Stimulated activated CD4-positive, alpha-beta T cell treated with anti-CD3 and anti-CD28 coated beads, Interleukin-2, amount 100 ng/mL, for 24 hours (primary cell): ENCODE measurements at places on chromosomes 4 and X.

GRCh38 chr4:58590722-58591121 lies 1480.5 kb upstream of the IGFBP7 start:
- no peak for DNase-seq

GRCh38 chr4:153440475-153440874 lies 25.7 kb upstream of the TMEM131L start:
- no peak for DNase-seq

DNA sequence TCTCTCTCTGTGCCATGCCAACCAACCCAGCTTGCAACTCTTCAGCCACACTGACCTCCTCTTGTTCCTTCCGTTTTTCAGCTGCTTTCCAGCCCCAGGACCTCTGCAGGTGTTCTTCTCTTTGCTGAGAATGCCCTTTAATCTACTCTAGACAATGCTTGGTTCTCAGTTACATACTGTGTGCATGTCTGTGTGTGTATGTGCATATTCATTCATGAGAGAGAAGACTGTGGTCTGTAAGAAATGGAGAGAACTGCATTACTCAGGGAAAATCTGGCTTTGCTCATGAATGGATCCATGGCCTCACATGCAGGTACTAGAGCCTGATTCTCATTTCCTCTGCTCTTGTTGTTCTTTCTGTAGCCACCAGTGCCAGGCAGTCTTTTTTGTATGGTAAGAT lies 636.9 kb upstream of the TENM3 start:
- DNase-seq = no peak

DNA sequence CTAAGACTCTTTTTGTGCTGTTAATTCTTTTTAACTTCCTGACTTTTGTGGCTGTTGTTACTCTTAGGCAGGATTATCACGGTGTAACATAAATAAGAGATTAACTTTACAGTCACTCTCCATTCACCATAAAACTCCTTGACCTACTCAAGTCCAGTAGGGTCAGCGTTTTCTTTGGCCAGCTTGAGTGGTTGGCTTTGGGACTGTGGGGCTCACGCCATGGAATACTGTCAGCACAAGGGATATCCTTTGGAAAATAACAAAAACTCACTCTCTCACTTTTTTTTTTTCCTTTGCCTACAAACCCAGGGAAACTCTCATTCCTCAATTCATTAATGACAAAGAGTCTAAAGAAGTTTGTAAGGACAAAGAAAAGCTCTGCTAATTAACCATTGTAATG lies 89.4 kb upstream of the TLL1 start:
- DNase-seq = no peak

- no peak for DNase-seq
Observed at GRCh38 chr4:137376312-137376711, 156.0 kb downstream of the PCDH18 start.

GRCh38 chr4:97910005-97910404 lies 233.3 kb downstream of the STPG2 start:
- DNase-seq = no peak

DNA sequence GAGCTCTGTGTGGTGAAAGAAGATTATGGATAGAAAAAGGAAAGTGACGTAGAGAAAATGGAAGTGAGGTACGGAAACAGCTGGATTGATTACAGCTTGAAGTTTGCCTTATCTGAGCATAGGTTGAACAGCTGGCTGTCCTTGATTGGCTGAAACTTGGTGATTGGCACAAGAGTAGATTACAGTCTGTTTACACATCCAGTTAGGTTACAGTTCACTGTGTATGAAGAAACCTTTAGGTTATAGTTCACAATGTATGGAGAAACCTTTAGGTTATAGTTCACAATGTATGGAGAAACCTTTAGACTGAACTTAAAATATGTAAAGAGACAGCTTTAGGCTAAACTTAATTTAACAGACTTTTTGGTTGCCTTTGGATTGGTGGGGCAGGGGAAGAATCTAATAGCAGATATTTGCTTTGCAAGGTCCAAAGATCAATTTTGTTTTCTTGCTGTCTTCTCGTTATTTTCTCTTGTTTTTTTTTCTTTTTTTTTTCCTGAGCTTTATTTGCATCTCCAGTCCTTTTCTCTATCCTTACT lies 15.6 kb upstream of the ART3 start:
- no peak for DNase-seq

DNA sequence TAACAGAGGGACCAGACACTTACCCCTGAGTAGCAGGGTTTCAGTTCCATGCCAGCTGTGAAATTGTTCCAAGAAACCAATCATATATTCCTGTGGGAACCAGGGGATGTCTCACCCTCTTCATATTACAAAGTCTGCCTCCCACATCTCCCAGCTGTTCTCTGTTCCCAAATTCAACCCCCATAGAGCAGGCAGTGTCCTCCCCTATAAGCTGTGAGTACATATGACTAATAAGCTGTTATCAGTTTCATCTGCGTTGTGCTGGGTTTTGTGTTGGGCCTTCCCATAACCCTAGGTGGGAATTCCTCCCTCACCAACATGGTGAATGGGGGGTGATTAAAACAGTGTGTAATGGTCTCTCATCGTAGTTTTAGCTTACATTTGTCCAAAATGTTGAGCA lies 41.0 kb downstream of the CEP44 start:
- no peak for DNase-seq

DNA sequence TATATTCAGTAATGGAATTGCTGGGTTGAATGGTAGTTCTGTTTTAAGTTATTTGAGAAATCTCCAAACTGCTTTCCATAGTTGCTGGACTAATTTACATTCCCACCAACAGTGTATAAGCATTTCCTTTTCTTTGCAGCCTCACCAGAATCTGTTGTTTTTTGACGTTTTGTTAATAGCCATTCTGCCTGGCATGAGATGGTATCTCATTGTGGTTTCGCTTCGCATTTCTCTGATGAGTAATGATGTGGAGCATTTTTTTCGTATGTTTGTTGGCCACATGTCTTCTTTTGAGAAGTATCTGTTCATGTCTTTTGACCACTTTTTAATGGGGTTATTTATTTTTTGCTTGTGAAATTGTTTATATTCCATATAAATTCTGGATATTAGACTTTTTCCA lies 13.6 kb upstream of the MAGED4B start:
- no peak for DNase-seq

- no peak for DNase-seq
Observed at GRCh38 chrX:109312757-109313156, 169.1 kb downstream of the GUCY2F start.

DNA sequence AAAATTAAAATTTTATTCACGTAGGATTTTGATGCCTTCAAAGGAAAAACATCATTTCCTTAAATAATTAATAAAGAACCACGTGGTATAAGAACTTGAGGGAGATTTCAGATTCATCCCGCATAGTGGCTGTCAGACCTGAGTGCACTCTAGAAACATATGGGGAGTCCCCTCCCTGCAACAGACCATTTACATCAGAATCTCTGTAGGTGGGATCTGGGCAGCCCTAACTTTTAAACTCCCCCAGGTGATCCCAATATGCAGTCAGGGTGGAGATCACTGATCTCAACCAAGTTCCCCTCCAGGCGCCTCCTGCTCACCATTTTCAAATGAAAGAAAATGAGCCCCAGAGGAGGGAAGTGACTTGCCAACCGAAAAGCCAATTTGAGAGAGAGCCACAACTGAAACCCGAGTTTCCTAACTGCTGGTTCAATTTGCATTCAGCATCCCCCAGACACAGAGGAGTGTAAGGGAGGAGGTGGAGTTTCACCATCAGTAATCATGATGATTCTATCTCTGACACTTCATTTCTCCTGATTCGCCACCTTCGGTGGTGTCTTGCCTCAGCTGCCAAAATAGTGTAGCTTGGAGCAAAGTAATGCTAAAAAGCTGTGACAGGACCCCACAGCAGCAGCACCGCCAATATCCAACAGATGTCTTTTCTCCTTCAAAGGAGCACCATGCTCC lies 11.4 kb downstream of the RNF150 start:
- no peak for DNase-seq

DNA sequence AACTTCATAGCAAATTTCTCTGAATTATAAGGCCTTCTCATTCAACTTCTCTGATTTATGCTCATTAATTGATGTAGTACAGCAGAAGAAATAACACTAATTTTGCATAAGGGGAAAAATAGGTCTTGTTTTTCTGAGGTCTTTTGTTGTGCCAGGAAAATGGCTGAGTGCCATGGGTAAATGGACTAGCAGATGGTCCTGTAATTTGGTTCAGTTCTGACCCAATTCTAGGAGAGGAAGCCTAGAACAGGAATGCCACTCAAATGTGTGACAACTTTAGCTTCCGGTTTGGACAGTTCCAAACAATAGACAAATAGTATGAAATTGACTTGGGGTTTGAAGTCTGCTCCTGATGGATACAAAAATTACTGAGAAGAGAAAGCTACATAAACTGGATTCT lies 6.2 kb downstream of the RAB9B start:
- DNase-seq = no peak

DNA sequence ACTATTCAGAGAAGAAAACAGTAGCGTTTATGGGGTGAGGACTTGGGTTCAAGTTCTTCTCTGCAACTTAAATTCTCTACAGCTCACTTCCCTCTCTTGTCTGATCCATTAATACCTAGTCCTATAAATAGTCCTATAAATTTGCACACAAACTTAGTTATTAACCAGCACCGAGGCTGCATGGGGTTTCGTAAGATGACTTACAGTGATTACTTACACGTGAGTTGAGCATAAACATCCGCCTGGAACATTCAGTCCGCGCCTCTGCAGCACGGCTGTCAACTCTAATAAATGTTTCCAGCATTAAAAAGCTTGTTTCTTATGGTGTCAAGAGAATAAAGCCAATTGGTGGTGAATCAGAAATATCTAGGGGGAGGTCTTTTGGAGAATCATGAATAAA lies 103.0 kb upstream of the ENPP6 start:
- no peak for DNase-seq

GRCh38 chr4:184058026-184058425 lies 152.9 kb downstream of the STOX2 start:
- no peak for DNase-seq

GRCh38 chr4:73341454-73341853 lies 62.6 kb upstream of the ALB start:
- DNase-seq = no peak

DNA sequence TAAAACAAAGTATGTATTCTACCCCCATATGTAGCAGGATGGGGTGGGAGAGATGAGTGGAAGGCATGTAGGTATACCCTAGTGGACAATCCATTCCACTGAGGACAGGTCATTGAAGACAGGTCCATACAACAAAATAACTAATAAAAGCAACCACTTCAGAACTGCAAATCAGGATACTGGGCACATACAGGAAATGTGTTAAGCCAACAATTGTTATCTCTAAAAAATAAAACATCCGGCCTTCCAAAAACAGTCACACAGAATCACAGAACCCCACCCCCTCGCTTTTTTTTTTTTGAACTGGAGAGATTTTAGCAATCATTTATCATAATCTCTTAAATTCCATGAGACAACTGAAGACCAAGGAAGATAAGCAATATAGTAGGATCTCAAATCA lies 112.9 kb downstream of the FRYL start:
- DNase-seq = no peak

DNA sequence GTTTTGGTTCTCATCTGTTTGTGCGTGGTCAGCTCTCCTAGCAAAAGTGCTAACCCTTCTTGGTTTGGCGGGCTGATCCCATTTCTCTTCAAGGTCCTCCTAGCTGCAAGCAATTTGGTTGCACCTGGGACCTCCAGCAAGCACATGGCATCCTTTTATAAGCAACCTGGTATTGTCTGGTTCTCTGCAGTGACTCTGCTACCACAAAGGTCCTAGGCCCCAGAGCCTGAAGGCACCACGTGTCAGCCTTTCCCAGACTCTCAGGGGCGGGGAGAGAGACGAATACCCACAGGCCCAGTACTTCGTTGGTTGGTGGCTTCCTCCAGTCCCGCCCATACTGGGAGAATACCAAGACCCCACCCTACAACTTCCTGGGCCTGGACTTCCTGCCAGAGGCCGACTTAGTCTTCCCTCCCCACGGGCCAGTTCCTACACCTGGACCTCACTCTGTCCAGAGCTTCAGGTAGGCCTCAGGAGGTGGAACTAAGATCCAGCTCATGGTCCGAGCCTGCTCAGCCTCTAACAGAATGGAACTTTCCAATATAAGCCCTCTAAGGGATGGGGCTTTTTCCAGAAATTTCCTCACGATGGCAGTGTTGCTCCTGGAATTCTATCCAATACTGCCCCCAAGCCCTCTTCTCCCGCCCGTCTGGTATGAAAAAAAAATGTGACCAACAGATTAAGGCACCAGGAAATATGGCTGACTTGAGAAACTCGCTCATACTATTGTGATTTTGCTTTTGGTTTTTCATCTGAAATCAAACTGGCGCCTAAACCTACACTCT lies 192.5 kb upstream of the STK26 start:
- peak; percentile 59 for DNase-seq

DNA sequence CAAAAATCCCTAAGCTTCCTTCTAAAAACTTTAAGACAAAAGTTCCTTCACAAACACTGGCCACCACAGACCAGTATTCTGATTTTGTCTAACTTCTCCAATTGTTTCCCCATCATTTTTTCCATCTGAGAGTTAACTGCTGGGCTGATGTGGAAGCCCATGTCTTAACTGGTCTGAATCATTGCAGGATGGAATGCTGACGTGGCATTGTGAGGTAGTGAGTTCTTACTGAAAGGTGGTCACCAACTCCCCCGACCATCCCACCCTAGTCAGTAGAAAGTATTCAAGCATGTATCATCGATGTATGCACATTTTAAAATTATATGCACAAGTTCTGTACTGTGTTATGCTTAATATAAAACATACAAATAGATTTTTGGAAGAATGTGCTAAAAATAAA lies 99.1 kb upstream of the SMIM10 start:
- DNase-seq = no peak

DNA sequence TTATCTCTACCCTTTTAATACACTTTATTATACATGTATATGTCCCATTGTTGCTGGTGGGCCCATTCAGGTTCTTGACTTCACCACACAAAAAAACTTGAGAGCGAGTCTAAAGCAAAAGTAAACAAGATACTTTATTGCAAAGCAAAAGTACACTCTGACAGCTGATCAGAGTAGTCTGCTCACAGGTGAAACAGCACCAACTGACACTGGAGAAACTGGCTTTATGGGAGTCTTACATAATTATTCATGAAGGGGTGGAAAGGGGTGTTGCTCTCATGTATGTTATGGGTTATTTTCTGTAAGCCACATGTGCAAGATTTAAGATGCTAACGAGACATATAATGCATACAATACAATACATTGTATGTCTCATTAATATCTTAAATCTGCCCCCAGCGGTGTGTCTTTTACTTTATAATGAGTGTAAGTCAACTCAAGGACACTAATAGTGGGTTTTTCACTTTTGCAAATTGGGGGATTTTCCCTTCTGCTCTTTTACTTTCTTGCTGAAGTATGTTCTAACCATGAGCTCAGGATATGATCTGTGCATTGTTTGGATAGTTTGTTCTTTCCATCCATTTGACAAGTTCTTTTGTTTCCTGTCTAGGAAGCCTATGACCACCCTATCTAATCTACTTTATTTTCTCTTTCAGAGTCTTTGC lies 256.1 kb upstream of the ITM2A start:
- no peak for DNase-seq

DNA sequence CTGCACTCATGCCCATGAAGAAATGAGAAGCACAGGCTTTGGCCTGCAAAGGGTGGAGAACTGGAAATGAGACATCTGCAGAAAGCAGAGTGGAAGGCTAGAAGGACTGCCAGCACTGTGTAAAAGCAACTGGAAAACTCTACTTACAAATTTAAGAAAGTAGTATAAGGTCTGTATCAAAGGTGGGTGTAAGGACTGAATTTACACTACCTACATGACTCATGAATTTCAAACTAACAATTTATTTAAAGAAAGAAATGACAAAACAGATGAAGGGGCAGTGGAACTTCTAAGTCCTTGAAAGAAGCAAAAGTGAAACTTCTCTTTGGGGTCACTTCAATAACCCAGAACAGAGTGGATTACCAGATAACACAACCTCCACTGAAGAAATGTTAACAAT lies 71.2 kb downstream of the SLC10A7 start:
- no peak for DNase-seq

- DNase-seq = peak; percentile 24
Observed at GRCh38 chr4:88008122-88008742, 797 bp downstream of the PKD2 start.
